ENCODE measurements at places on chromosomes 4 and X.

DNA sequence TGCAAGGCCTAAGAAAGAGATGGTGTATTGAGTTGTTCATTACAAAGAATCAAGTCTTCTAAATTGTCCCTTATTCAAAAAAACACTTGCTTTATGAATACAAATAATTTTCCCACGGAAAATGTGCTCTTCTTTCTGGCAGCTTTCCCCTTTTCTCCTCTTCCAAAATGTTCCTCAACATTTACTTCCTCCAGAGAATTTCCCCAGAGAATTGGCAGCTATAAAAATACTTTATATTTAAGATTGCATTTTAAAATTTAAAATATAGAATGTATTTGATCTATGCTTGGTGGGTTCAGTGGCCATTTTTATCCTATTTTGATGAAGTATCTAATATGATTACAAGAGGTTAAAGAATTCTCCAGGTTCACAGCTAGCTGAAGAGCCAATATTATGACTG is 521.0 kb downstream of the IQCM start:
- no peak for DNase-seq

DNA sequence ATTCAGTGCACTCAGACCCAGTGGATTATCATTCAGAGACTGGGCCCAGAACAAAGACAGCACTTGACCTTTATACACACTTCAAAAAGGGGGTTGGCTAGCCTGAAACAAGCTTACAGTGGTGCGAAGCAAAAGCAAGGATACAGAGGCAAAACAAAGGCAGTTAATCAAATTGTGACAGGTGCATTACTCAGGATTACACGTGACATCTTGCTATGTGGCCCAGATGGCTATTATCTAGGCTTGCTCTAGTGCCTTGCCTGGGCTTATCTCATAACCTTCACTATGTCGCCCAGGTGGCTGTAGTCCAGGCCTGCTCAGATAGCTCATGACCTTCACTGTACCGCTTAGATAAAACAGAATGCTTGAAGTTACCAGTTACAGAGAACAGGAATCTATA is 1092.1 kb upstream of the PRKX start:
- DNase-seq: no peak

GRCh38 chr4:7324651-7325121 is 110.0 kb downstream of the PSAPL1 start:
- no peak for DNase-seq

- DNase-seq: no peak
Observed at GRCh38 chr4:155042014-155042413, 166.4 kb upstream of the NPY2R start.

DNA sequence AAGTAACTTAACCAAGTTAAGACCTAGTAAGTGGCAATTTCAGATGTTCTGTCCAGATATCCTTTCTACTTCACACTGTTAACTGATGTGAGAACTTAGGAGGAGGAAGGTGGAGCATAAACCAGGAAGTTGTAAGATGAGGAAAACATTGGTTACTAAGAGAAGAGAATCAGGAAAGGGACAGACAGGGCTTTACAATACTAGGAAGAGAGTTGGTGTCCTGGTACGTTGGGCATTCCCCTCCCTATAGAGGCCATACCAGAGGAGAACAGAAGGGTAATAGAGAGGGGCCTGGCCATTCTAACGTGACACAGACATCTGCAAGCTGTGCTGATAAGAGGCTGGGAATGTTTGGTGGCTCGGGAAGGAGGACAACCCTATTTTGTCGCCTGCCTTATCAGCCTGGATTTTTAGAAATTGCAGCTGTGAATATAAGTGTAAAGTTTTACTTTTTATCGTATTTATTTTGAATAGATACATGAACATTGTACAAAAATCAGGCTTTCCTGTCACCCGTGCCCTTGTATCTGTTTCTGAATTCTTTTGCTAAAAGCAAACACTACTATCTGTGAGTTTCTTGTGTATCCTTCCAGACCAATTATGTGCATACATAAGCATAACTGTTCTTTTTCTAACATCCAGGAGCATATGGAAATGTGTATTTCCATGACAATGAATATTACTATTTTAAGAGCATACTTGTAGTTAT is 53.5 kb upstream of the HPRT1 start:
- no peak for DNase-seq

DNA sequence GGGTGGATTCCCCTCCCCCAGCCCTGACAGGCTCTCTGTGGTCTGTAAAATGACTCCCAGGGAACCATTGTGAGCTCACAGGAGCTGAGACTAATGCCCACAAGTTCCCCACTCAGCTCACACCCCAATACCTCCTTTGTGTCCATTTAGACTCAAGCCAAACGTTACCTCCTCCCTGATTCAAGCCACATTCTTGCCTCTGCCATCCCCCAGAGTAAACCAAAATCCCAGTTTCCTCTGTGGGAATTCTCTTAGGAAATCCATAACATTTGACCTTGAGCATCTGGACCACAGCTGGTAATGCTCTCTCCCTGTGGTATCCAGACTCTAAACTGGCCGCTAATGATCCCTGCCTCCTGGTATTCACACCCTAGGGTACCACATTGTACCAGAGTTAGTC is 26.3 kb upstream of the KDM5C start:
- DNase-seq: no peak

- DNase-seq: no peak
Observed at GRCh38 chrX:31323658-31324057, 251.8 kb upstream of the FTHL17 start.

- DNase-seq: no peak
Observed at GRCh38 chr4:177051473-177052060, 258.1 kb upstream of the NEIL3 start.

GRCh38 chrX:20753076-20753475 is 486.4 kb upstream of the RPS6KA3 start:
- DNase-seq: no peak

DNA sequence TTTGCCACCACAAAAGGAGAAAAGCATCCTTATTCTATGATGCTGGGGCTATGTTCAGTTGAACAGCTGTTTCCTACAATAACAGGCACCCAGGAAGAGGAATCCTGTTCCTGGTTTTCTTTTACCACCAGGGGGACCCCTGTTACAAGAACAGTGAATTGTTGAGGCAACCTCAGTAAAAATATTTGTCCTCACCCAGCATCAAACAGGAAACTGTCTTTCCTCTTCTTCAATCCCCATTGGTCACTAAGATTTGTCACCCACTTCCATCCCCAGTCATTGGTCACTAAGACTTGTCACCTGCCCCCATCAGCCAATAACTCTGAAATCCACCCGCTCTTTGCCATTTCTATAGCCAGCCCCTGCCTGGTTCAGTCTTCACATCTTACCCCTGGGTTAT is 143.5 kb upstream of the GALNT7 start:
- DNase-seq: no peak

- DNase-seq: no peak
Observed at GRCh38 chrX:74804574-74804973, 120.7 kb downstream of the NEXMIF start.

DNA sequence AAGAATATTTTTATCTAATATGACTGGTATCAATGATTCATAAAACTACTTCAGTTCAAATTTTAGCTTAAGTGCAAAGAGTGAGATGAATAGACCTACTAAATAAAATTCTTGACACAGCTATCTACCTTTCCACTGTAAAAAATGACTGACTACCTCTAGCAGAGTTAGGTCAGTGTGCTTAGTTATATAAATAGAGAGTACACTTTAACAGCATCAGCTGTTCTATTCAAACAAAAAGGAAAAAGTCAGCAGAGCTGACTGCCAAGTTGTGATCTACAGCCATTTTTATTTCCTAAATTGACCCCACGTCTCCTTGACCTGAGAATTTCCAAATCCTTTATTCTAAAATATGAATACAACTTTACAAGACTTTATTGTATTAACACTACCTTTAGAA is 262.4 kb downstream of the CAMK2D start:
- DNase-seq: no peak

GRCh38 chr4:88242144-88242543 is 42.2 kb downstream of the PPM1K start:
- DNase-seq: no peak

DNA sequence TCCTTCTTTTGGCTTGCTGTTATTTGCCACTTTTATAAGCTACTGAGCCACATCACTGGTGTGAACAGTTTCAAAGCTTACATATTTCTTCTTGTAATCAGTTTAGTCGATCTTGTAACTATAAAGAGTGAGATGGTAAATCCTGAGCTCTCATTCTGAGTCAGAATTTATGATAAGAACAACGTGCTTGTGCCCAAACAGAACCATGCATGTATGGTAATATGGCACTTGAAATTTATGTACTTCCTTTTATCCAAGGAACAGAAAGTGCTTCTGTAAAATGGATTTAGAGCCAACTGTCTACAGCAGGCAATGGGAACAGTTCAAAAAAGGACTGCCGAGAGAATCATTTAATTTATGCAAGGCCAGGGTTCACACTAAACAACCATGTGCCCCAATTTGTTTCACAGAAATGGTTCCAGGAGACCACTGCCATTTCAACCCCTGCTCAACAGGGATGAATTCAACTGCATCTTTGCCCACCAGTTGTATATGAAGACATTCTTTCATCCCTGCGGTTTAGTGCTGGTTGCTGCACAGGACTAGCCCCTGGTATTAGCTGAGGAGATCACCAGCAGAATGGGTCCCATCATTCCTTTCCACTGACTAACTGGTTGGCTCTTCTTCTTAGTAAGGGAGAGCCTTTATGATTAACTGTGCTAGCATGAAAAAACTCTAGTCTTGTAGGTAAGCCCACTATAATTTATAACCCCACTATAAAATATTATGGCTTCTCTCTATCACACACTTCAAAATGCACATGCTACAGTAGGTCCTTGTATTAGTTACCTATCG is 162.9 kb upstream of the PGRMC2 start:
- no peak for DNase-seq

GRCh38 chr4:94348666-94349065 is 6.0 kb upstream of the HPGDS start:
- DNase-seq: no peak

- DNase-seq: no peak
Observed at GRCh38 chr4:88035292-88035691, 27.9 kb downstream of the PKD2 start.

DNA sequence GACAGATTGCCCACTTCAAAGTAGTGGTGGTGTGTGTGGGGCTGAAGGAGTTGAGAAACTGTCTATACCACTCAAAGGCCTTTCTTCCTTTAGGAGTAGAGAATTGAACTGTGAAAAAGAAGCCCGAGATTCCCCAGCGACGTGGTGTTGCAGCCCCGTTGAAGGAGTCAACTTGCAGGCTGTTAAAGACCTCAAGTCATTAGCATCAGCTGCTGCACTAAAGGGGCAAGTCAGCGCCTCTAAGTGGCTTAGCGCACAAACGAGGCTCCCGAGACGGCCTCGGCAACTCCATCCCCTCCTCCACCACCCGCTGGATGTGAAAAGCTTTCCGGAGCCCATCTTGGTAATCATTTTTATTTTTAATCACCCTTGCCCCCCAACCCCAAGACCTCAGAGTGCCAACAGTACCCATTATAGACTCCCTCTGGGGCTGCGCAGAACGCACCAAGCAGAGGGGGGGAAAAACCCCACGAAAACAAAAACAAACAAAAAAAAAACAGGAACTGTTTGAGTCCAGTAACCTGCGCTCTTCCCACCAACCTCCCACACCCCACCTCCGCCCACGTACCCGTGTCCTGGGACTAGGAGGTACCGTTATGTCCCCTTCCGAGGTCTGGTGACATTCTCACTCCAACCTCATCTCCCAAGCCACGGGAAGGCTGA is 913 bp upstream of the PRDM8 start:
- no peak for DNase-seq

DNA sequence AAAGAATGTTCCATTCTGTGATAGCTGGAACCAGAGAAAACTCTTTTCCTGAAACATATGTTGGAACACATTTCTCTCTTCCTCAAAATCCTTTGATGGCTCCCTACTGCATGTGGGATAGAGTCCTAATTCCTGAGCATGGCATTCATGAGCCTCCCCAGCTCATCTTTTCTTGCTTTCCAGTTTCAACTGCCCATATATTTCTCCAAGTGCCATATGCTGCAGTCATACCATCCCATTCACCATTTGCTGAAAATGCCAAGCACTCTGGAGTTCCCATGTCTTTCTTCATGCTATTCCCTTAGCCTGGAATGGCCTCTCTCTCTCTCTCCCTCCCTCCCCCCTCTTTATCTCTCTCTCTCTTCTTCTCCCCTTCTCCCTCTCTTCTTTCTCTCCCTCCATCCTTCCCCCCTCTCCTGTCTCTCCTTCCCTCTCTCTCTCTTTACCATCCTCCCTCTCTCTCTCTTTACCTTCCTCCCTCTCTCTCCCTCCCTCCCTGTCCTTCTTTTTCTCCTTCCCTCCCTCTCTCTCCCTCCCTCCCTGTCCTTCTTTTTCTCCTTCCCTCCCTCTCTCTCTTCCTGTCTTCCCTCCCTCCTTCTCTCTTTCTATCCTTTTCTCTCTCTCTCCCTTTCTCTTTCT is 134.1 kb upstream of the GPC4 start:
- DNase-seq: no peak

- DNase-seq: no peak
Observed at GRCh38 chr4:25174674-25175073, 14.4 kb upstream of the SEPSECS start.

- DNase-seq: no peak
Observed at GRCh38 chr4:139084804-139085093, 69.2 kb downstream of the NOCT start.

GRCh38 chr4:69793732-69794131 is 33.3 kb upstream of the SULT1B1 start:
- DNase-seq: no peak

GRCh38 chr4:179509489-179509888 is 2067.3 kb upstream of the AGA start:
- no peak for DNase-seq
